Cortex of kidney (tissue), 1 donor: ENCODE measurements at places on chromosomes 1 and 21.

- DNase-seq, result no peak
These were observed 299.1 kb upstream of the DEPDC1 start for GRCh38 chr1:68795956-68796355.

DNA sequence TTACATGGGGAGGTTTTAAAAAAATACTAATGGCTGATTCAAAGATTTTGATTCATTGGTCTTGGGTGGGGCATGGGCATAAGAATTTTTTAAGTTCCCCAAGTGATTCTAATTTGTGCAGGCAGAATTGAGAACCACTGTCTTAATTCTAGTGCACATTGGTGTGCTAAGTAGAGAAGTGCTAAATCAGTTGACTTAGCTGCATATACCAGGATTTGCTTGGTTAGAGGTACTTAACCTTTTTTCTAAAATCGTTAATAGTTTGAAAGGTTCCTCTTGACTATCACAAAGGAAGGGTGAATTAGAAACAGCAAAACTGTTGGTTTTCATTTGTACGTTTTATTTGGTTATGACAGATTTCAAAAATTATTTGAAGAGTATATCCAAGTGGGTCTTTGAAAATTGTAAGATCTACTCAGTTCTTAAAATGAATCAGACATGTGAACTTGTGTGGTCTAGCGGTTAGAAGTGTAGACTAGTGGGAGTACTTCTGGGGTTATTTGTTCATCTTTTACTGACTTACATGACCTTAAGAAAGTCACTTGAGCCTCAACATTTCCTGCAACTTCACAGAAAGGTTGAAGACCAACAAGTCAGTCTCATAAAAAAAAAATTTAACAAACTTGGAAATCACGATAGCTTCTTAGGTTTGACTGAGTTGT, 66.7 kb downstream of the RPAP2 start:
- no peak for DNase-seq

DNA sequence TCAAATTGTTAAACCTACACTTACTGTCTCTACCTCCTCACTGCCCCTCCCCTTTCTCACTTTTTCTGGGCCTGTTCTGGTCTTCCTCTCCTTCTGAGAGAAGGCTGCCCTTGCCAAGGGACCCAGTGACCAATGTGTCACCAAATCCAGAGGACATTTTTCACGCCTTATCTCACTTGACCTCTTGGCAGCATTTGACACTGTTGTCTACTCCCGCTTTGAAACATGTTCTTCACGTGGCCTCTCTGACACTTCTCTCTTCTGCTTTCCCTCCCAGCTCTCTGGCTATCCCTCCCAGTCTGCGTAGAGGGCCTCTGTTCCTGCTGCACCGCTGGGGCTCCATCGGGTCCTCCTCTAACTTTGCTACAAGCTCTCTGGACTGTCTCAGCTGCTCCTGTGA, 25.3 kb downstream of the KCNQ4 start:
- no peak for DNase-seq

DNA sequence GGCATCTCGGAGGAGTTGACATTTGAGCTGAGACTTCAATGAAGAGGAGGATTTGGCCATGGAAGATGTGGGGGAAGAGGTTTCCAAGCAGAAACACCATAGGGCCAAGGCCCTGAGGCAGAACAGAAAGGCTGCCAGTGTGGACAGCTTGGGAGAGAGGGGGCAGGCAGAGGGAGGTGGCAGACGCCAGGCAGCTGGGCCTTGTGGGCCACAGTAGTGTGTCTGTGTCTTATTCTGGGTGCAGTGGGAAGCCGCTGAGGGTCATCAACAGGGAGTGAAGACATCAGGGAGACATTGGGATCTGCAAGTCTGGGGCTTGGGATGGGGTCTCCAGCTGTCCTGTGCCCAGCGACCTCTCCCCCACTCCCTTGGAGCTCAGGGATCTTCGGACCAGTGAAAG, 96.8 kb downstream of the LACTBL1 start:
- no peak for DNase-seq

DNA sequence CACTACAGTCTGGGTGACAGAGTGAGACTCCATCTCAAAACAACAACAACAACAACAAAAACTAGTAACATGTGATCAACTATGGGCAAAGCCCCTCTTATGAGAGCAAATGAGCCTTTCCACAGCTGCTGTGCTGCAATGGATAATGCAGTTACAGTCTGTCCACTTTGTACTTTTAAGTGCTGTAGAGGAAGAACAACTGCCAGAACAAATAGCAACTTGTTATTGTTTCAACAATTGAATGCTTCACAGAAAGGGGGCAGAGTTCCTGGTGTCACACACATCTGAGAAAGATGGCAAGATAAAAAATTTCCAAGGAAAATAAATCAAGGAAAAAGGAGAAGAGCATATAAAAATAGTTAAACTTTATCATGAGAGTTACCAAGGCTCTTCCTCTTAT, 243.6 kb upstream of the DMRTA2 start:
- no peak for DNase-seq

DNA sequence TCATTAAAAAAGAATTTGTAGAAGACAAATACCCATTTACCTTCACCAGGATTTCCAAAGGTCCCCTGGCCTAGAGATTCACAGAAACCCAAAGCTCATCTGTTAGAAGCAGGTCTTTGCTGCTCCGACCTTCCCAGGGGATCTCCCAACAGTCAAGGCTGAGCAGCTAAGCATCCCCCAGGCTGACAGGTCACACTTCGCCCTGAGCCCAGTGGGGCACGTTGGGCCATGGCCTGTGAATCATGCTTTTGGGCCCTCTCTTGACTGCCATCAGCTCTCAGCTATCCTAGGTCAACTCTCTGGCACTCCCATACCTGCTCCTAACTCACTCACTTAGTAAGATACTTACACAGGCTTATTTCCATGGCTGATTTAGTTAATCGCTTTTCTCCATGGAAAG, 157.7 kb downstream of the DSCAM start:
- no peak for DNase-seq

- DNase-seq, result no peak
These were observed 4.1 kb downstream of the BLACAT1 start for GRCh38 chr1:205451759-205452164.

DNA sequence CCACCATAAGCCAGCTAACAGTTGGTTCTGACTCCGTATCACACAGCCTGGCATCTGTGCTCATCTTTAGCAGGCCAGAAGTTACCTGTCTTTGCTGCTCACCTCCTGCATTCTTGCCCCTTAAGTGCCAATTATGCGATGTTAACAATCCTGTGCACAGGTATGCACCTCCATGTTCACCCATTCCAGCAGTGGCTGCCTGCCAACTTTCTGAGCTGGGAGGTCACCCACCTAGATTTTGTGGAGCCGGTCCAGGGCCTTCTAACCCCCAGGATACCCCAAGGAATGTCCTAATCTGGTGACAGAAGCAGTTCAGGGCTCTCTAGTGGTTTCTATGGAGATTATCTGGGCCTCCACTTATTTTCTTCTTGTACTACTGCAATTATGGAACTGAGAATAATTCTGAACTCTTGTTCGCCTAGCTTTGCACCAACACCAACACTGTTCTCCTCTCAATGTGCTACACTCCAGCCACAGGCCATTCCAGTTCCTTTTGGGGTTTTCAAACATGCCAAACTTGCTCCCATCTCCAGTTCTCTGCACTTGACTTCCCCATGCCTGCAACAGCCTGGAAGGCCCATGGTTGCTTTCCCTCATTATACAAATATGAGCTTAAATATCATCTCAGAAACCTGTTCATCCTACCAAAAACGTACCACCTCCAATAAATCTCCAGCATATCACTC, 9.0 kb downstream of the BCAR3 start:
- no peak for DNase-seq

- no peak for DNase-seq
These were observed 27.4 kb downstream of the TIAM1 start for GRCh38 chr21:31316488-31317169.

DNA sequence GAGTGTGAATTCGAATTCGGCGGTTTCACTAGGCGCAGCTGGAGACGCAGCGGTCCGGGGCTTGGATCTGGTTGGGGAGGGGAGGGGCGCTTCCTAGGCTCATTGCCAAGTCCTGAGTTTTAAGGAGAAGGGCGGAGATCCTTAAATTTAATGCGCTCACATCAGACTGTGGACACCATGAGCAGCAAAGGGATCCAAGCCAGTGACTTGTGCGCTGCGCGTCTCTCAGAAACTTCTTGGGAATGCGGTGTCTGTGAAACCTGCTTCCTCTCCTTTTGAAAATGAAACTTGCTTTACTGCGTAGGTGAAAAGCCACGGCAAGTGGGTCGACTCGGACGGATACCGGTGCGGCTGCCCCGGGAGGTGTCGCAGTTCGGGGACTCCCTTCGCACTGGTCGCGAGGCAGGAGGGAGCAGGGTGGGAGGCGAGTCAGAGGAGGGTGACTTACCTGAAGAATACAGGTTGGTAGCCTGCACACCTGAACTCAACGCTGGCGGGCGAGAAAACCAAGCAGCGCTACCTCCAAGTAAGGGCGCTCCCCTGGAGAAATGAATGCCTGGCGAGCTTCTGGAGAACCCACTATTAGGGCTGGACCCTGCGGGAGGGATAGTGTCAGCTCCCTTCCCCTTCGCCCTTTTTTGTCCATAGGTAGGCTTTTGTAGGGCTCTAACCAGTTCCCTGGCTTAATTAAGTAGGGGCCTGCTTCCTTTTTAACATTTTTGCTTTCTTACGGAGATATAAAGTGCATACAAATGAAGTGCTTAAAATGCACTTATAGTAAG, 992 bp downstream of the TENT5C start:
- no peak for DNase-seq

DNA sequence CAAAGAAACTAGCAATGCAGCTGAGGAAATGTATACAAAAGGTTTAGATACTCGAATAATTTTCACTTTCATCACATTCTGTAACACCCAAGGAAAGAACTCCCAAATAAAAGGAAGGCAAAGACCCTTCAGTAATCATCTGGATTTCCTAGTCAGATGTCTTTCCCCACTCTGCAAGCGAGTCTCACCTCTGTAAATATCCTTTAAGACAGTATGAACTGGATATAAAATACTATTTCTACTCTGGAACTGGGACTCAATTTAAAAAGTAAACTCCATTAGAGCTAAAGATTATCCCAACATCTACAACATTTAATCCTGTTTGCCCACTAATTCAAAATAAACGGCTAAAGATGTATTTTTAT, 27.0 kb downstream of the C2CD2 start:
- DNase-seq, result no peak

GRCh38 chr1:37951783-37952624, 5.2 kb upstream of the INPP5B start:
- no peak for DNase-seq
